ENCODE measurements at places on chromosomes 7 and 10. TPM values are rescaled to one million over a fixed set of nuclear protein-coding genes. Genes with fewer than 3 reads are reported as not detected.

GRCh38 chr7:139811066-139811465, 18.0 kb upstream of the TBXAS1 start:
- DNase-seq, result no peak

GRCh38 chr10:111297351-111297848, 220.6 kb downstream of the ADRA2A start:
- DNase-seq, result no peak

DNA sequence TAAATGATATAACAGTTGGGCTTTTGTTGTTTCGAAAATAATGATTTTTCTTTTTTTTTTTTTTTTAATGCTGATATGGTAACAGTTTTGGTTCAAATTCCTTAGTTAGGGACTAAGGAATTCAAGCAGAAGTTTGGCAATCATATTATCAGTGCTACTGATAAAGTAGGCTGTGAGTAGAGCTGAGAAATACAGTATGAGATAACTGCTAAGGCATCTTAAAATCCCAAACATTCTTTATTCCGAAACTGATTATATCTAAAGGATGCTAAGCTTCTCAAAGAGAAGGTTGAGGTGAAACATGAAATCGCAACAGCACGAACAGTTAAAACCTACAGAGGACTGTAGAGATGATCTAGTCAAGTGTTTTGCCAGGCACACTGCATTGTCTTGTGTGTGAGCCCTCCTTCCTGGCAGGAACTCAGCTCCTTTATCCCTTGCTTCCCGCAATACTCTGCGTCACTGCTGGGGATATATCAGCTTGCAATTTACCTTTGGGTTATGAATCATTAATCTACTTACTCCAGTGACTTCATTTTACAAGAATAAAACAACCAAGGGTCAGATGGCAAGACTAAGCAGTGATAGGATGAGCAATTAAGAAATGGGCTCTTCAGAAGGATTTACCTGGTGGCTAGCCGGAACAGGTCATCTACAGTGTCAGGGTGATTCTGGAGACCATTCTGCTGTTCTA, 36.7 kb downstream of the IRF5 start:
- no peak for DNase-seq

DNA sequence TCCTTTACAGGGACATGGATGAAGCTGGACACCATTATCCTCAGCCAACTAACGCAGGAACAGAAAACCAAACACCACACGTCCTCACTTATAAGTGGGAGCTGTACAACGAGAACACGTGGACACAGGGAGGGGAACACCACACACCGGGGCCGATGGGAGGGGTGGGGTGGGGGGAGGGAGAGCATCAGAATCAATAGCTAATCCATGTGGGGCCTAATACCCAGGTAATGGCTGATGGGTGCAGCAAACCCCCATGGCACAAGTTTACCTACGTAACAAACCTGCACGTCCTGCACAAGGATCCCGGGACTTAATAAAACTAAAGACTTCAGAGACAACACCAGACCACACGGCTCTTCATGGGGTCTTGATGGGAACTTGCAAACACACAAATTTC, 82.2 kb upstream of the DIP2C start:
- no peak for DNase-seq

- no peak for DNase-seq
These were observed 736 bp downstream of the SKIDA1 start for GRCh38 chr10:21524526-21525366.

Gene WBP1L
- 30.8 TPM for total RNA-seq

Gene H2BK1
- total RNA-seq, result 1.8 TPM

Gene LBX1
- total RNA-seq, result not detected

Gene ARHGEF35
- total RNA-seq, result 3.9 TPM

All from activated B cell treated with CpG ODN at 0.5 μM for 24 hours (primary cell).